ENCODE measurements at places on chromosomes 11 and 22.

GRCh38 chr11:69138265-69138664 lies 17.5 kb upstream of the SMIM38 start:
- peak; percentile 60 for DNase-seq

DNA sequence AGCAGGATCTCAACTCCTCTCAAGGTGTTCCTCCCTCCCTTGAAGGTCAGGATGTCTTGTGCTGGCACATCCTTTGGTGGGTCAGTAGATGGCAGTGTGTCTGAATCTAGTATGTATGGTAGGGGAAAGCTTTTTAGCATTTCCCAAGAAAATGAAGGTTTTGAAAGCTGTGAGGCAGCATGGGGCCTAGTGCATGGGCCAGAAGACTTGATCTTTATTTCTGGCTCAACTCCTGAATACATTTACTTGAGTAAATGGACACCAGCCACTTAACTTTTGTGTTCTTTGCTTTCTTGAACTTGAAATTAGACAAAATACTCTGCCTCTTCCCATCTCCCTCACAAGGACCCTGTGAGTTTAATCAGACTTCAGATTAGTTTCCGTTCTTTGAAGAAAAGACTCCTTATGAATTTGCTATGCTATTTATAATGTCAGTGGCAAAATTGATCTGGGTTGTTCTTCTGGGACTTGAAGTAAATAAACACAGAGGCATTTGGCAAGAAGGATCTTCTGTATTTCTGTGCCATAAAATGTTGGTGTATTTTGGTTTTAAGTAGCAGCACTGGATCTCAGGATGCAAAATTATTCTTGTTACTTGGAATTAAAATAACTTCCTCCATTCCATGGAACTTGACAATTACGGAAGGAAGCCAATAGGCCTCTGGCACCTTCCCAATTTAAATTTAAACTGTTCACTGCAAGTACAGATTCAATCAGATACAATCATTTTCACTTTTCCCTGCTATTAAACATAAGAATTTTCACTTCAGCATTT lies 288.8 kb downstream of the CASP12 start:
- peak; percentile 58 for DNase-seq

DNA sequence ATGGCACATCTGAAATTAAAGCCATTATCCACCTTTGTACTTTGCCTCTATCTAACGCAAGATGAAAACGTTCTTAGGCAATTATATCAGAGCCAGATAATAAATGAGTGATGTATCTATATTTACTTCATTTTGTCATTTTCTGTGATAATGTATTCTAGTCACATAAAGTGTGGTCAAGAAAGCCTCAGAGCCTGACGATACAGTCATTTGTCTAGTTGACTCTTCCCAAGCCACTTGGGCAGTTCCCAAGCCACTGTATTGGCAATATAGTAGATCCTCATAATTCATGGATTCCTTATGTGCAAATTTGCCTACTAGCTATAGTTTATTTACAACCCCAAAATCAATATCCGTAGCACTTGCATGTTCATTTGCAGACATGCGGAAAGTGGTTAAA lies 7.8 kb downstream of the HOATZ start:
- no peak for DNase-seq

DNA sequence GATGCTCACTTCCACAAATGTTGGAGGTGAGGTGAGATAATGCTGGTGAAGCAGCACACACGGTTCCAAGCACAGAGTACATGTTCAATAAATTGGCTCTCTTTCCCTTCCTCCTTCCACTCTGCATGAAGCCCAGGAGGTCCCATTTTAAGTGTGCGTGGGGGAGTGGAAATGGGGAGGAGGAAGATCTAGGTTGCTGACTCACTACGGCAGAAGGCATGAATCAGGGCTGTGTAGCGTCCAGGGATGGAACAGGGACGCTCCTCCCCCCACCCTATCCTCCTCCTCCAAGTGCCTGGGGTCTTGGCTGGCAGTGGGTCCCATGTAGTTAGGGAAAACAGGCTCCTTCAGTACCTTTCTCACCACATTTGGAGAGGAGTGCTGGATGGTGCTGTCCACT lies 44.2 kb downstream of the TRIM66 start:
- no peak for DNase-seq

GRCh38 chr22:20147237-20147988 lies 3.4 kb downstream of the CCDC188 start:
- no peak for DNase-seq

DNA sequence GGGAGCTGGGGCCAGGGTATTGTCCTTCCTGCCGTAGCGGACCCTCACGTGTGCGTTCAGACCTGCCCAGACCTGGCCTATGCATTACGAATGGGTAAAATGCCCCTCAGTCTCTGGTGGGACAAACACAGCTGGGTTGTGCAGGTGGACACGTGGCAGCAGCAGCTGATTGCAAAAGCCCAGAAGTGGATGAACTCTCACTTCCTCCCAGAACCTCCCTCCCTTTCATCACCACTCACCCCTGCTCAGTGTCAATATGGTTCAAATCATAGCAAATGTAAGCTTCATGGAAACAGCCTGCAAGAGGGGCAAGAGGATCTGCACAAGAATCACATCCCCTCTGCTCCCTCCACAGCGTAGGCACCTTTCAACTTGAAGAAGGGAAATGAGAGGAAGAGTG lies 352.1 kb downstream of the OPCML start:
- no peak for DNase-seq

Data from myocyte (in vitro differentiated cells).